Mesothelial cell of epicardium (in vitro differentiated cells): ENCODE measurements at places on chromosomes 7 and 10.

GRCh38 chr10:129852829-129853561 lies 111.1 kb downstream of the EBF3 start:
- no peak for DNase-seq

GRCh38 chr7:41693150-41693997 lies 9.5 kb downstream of the INHBA start:
- DNase-seq, result no peak

DNA sequence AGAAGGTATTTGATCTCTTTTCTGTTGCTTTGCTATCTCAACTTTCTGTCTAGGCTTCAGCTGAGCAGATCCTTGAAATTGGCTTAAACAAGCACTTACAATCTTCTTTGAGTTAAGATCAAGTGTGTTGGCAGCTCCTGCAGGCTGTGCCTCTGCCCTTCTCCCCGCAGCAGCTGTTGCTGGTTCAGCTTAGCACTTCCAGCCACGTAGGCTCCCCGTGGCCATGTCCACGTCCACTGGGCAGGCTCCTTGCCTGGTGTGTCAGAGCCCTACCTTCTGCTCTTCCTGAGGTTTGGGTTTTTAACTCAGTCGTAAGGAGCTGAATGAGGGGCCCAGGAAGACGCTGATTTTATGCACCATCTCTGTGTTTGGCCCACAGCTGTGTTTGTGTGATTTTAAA lies 47.2 kb downstream of the CAMK1D start:
- DNase-seq, result peak; percentile 16

- DNase-seq, result no peak
Measured at GRCh38 chr7:41817386-41817785, 114.5 kb upstream of the INHBA start.

DNA sequence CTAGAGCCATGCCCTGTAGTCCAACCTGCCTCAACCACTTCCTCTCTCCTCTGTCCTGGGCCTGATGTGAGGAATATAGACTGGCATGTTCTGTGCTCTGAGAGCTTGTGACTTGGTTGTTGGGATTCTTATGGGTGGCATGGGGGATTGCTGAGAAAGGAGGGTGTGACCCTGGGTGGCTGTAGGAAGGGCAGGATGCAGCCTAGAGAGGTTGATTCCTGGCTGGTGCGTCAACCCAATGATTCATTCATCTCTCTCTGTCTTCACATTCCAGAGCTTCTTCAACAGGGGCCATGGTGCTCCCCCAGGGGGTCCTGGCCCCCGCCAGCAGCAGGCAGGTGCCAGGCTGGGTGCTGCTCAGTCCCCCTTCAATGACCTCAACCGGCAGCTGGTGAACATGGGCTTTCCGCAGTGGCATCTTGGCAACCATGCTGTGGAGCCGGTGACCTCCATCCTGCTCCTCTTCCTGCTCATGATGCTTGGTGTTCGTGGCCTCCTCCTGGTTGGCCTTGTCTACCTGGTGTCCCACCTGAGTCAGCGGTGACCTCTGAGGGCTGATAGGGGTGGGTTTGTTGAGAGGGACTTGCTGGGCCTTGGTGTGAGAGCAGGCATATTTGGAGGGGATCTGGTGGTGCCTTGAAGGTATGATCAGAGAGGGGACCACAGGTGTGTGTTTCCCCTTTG lies 2.6 kb downstream of the FAM241B start:
- peak; percentile 19 for DNase-seq

DNA sequence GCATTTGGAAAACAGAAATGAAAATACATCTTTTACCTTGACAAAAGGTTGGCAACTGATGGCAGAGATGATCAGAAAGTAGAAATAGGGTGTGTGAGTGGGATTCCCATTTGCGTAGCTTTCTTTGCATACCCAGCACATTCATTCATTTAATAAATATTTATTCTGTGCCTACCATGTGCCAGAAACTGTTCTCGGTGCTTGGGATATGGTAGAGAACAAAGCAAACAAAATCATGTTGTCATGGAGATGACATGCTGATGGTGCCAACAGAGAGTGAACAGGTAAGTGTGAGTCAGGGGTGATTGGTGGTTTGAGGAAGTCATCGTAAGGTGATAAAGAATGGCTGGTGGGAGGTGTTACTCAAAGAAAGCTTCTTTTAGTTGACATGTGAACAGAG lies 45.4 kb downstream of the CACNB2 start:
- DNase-seq, result no peak
